ENCODE measurements at places on chromosomes 3 and 15.

DNA sequence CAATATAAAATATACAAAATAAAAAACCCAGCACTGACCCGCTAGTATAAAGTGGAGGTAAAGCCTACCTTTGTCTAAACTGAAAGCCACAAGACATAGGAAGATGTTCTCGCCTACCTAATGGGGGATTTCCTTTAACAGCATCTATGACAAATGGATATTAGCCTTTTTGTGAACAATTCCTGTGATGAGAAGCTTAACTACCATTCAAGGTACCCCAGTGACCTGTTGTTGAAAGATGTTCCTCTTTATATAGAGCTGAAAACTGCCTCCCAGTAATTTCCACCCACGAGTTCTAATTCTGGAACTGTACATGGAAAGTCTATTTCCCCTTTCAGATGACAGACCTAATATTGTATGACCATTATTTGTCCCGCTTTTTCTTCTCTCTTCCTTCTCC lies 109.8 kb upstream of the RASGRP1 start:
- H3K4me1 ChIP-seq, result peaks cover 61% of the 10 kb centered on the region
- no peaks in the 10 kb centered on the region for H3K27me3 ChIP-seq
- peaks cover 11% of the 10 kb centered on the region for H3K36me3 ChIP-seq
- no peak overlapping the region for H3K4me3 ChIP-seq

DNA sequence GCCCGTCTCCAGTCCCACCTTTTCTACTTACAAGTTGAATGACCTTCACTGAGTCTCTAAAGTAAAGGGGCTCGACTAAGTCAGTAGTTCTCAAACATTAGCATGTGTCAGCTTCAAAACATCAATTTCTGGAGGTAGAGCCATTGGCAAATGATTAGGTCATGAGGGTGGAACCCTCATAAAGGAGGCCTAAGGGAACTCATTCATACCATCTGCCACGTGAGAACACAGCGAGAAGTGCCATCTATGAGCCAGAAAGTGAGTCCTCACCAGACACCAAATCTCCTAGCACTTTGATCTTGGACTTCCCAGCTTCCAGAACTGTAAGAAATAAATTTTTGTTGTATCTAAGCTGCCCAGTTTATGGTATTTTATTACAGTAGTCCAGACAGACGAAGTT lies 129.8 kb downstream of the MEX3B start:
- H3K36me3 ChIP-seq, result peaks cover 6% of the 10 kb centered on the region
- no peaks in the 10 kb centered on the region for H3K4me1 ChIP-seq
- no peak overlapping the region for H3K4me3 ChIP-seq
- H3K27ac ChIP-seq, result no peak overlapping the region

DNA sequence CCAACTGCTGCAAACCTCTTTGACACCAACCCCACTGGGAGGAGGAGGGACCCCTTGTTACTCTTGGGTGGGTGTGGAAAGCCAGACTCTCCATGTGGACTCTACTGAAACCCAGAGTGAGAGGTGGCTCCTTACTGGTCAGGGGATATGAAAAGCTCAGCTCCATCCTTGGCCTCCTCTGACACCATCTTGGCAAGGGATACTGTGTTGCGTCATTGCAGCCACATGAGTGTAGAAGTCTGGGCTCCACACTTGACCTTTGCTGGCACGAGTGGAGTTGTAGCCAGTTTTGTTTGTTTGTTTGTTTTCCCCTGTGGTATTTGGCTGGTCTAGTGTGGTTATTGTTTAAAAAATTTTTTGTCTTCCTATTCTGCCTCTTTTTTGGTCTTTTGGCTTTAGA lies 289.1 kb downstream of the GAP43 start:
- no peaks in the 10 kb centered on the region for H3K4me1 ChIP-seq
- no peak for DNase-seq
- H3K27ac ChIP-seq, result no peak overlapping the region
- H3K36me3 ChIP-seq, result peaks cover 2% of the 10 kb centered on the region

- no peak overlapping the region for H3K4me3 ChIP-seq
- H3K36me3 ChIP-seq, result no peaks in the 10 kb centered on the region
- no peak for DNase-seq
- H3K27ac ChIP-seq, result no peak overlapping the region
These were observed 37.9 kb upstream of the KCNH8 start for GRCh38 chr3:19110335-19110895.

DNA sequence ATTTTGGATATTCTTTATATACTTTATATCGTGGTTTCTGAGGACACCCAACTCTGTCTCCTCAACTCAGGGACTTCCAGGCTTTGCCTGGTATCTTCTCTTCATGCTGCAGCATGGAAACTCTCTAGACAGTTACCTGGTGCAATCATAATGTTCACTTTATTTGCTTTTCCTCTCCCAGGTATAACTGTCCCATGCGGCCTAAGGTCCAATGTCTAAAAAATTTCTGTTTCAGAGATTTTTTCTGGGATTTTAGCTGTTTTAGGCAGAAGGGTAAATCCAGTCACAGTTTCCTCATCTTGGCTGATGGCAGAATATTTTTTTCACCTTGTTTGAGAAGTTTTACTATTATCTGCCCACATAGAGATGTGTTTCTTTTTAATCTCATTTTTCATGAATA lies 139.9 kb upstream of the KCNMB2 start:
- no peaks in the 10 kb centered on the region for H3K36me3 ChIP-seq
- DNase-seq, result no peak
- H3K4me3 ChIP-seq, result no peak overlapping the region
- H3K27me3 ChIP-seq, result peaks cover 22% of the 10 kb centered on the region
- no peak overlapping the region for H3K27ac ChIP-seq
- H3K4me1 ChIP-seq, result no peaks in the 10 kb centered on the region

DNA sequence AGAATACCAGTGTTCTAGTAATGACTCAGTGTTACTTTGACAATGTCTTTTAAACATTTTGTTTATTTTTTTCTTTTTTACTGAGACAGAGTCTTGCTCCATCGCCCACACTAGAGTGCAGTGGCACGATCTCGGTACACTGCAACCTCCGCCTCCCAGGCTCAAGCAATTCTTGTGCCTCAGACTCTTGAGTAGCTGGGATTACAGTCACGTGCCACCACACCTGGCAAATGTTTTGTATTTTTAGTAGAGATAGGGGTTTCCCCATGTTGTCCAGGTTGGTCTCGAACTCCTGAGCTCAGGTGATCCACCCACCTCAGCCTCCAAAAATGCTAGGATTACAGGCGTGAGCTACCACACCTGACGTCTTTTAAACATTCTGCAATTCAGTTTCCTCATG lies 15.7 kb downstream of the AQR start:
- H3K27ac ChIP-seq, result no peak overlapping the region
- DNase-seq, result no peak
- no peaks in the 10 kb centered on the region for H3K27me3 ChIP-seq
- no peaks in the 10 kb centered on the region for H3K4me1 ChIP-seq
- peaks cover 44% of the 10 kb centered on the region for H3K36me3 ChIP-seq

- no peak overlapping the region for H3K4me3 ChIP-seq
- H3K27me3 ChIP-seq, result peaks cover 74% of the 10 kb centered on the region
- H3K36me3 ChIP-seq, result no peaks in the 10 kb centered on the region
- no peak overlapping the region for H3K27ac ChIP-seq
These were observed 129.0 kb upstream of the SLC7A14 start for GRCh38 chr3:170714562-170715535.

GRCh38 chr3:115830764-115831395 lies 207.6 kb downstream of the GAP43 start:
- H3K4me3 ChIP-seq, result no peak overlapping the region
- no peaks in the 10 kb centered on the region for H3K4me1 ChIP-seq
- no peak overlapping the region for H3K27ac ChIP-seq

DNA sequence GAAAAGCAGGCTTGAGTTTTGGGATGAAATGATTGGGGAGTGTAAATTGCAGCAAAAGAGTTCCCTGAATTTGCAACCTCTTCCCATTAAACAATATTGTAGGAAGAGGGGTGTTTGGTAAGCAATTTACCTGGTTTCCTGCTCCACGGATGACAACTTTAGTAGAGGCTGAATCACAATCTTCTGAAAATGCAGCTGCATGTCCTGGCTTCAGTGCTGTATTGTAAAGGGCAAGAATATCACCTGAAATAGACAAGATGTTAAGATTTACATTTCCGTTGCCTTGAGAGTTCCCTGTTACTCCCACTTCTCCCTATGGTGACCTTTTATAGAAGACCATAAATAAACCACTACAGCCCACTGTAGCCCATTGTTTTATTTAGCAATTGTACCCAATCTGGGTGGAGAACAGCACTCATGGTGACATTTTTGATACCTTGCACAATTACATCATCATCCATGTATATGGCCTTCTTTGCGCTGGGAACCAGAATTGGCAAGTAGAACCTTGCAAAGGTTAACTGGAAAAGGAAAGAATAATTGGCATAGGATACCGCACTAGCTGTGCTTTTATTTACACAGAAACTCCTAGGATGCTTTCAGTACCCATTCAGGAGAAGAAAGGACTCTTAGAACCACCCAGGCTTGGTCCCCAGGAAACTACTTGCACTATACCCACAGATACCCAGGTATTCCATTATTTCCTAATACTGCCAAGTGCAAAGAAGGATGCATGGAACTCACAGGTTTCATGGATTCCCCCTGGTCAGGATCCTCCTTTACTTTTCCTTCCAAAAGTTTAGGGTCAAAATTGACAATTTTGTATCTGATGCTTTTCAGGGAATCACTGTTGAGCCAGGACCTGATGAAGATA lies 9.6 kb downstream of the GLT8D1 start:
- peaks cover 58% of the 10 kb centered on the region for H3K36me3 ChIP-seq
- no peak for DNase-seq
- no peaks in the 10 kb centered on the region for H3K27me3 ChIP-seq

DNA sequence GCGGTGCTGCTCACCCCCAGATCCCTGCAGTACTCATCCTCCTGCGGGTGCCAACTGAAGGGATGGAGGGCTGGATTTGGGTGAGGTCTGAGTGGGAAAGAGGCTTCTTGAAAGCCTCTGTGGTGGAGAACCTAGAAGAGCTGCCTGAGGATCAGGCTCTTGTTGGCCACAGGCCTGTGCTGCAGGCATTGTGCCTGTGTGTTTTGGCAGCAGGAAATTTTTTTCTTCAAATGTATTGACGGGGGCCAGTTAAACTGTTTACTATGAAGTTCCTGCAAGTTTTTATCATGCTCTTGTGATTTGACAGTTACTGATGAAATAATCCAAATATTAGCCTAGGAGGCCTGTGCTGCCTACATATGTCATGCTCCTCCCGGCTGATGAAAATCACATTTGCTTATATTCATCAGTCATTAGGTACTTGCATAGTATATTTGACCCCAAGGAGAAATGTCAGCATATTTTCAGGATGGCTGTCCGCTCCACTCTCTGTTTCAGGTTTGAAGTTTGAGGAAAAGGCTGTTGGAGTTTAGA lies 103.1 kb downstream of the THSD4 start:
- H3K27me3 ChIP-seq, result peaks cover 20% of the 10 kb centered on the region
- DNase-seq, result no peak
- no peak overlapping the region for H3K27ac ChIP-seq
- no peaks in the 10 kb centered on the region for H3K36me3 ChIP-seq

- peaks cover under 1% of the 10 kb centered on the region for H3K36me3 ChIP-seq
- no peaks in the 10 kb centered on the region for H3K27me3 ChIP-seq
- no peak overlapping the region for H3K4me3 ChIP-seq
- H3K4me1 ChIP-seq, result peaks cover 37% of the 10 kb centered on the region
- DNase-seq, result no peak
These were observed 25.0 kb downstream of the PDE8A start for GRCh38 chr15:85006655-85007054.

GRCh38 chr15:91855684-91856489 lies 2.4 kb downstream of the SLCO3A1 start:
- H3K36me3 ChIP-seq, result peaks cover 20% of the 10 kb centered on the region
- H3K4me3 ChIP-seq, result peak overlapping the region; percentile 69
- no peaks in the 10 kb centered on the region for H3K27me3 ChIP-seq
- peaks cover 61% of the 10 kb centered on the region for H3K4me1 ChIP-seq
- H3K27ac ChIP-seq, result peak overlapping the region; percentile 88
- no peak for DNase-seq

- no peak overlapping the region for H3K27ac ChIP-seq
- no peak overlapping the region for H3K4me3 ChIP-seq
- H3K36me3 ChIP-seq, result no peaks in the 10 kb centered on the region
- H3K27me3 ChIP-seq, result no peaks in the 10 kb centered on the region
- no peaks in the 10 kb centered on the region for H3K4me1 ChIP-seq
These were observed 66.9 kb upstream of the PLAAT1 start for GRCh38 chr3:193174140-193174539.

GRCh38 chr3:178295292-178295912 lies 240.8 kb upstream of the KCNMB2 start:
- H3K27me3 ChIP-seq, result no peaks in the 10 kb centered on the region
- H3K36me3 ChIP-seq, result no peaks in the 10 kb centered on the region
- H3K4me3 ChIP-seq, result no peak overlapping the region
- no peak for DNase-seq

All from central memory CD8-positive, alpha-beta T cell (primary cell).